LHCN-M2 (cell line): ENCODE measurements at places on chromosomes 13 and 19. TPM values are rescaled to one million over a fixed set of nuclear protein-coding genes. Genes with fewer than 3 reads are reported as not detected.

Gene SLC10A2
- total RNA-seq: not detected in 2 replicates

DNA sequence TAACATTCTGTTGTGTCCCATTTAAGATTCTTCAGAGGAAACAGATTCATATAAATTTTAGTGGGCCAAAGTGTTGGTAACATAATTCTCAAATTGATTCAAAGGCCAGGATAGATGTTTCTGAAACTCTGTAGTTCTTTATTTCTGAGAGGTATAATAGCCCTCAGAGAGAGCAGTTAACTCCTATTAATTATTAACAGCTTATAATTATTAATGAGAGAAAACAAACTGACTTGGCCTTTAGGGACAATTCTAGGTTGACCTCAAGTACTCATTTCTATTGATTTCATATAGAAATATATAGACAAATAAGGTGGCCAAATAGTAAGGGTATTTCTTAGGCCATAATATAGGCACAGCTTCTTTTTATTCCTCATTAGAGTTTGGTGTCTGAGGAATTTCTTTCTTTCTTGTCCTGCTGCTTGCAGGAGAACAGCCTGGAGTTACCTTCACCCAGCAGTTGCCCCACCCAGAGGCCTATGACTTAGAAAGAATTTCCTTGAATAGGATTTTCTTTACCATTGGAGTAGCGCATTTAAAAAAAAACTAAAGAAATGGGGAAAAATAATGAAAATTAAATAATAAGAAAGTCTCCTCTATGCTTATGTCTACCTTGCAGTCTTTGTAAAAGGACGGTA is 1430.1 kb upstream of the SPRY2 start:
- DNase-seq: no peak

Gene TNNT1
- total RNA-seq: 52.6 and 73.4 TPM in 2 replicates

DNA sequence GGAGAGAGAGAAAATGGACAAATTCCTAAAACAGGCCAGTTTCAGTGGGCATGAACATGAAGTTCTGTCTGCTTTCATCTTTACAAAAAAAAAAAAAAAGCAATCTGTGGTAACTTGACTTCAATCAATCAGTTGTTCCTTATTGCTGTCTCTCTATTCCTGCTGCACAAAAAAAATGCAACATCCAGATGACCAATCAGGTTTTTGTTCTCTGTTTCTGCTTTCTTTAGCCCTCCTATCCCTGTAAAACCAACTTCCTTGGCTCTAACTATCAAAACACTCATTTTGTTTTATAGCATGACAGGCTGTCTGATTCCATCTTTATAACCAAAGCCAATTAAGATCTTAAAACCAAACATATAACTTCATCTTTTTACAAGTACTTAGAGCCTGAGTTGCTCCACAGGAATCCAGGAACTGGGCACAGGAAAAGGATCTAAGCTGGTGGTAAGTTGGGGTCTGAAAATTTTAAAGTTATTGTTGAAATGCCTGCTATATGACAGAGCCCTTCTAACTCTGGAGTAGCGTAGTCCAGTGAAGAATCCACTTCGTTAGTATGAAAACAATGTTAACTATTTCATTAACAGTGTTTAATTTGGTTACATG is at the start of gene FPR3:
TSS of gene FPR3 (plus strand) at position 273 of the 606 bp plus-strand sequence. CDS start 28,592 bp downstream, outside the sequence.
- no peak for DNase-seq

- peak; percentile 92 for DNase-seq
Observed at GRCh38 chr19:48492925-48493717, 18.5 kb downstream of the LMTK3 start.

DNA sequence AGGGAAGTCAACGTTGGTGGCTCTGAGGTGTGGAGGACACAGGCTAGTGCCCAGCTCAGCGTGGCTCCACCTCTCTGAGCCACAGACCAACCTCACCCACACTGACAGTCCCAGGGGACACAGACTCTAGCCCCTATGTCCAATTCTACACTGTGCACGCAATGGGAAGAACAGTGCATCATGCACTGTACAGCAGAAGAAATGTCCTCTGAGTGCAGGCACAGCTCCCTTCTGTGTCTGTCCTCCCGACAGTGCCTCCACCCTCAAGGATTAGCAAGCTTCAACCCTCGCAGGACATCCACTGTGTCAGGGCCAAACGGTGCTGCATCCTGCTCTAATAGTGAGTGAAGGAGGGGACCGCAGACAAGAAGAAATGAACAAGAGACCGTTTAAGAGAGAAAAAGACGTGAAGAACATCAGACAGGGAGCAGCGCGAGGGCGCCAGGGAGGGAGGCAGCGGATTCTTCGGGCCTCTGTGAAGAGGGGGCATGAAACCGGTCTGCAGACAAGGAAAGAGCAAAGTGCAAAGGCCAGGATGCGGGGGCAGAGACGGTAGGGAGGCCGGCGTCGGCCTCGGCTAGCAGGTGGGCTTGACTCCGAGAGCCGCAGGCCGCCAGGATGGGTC is 681 bp downstream of the ZNF837 start:
- no peak for DNase-seq

Gene LILRB2
- total RNA-seq: not detected in 2 replicates

- DNase-seq: no peak
Observed at GRCh38 chr19:972281-972680, 11.9 kb upstream of the WDR18 start.

Gene ACER1
- total RNA-seq: not detected in 2 replicates

GRCh38 chr19:33268162-33268991 is 34.0 kb downstream of the CEBPA start:
- DNase-seq: no peak

Gene SLC5A5
- not detected in 2 replicates for total RNA-seq

DNA sequence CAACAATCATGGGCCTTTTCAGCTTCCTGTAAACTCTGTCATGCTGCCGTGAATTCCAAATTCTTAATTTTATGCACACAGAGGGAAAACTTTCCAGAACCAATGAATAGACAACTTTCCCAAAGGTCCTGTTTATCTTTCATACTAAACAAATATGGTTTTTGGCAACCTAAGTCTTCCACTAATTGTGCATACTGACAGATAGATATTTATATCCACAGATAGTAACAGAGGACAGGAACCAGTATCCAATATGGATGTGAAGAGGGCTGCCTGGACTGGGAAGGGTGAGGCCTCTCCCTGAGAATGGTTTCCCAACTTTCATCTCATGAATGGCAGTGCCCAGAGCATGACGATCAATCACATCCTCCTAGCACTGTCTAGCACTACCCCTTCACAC is 80.4 kb downstream of the MRPL57 start:
- no peak for DNase-seq

Gene TLE2
- 0.69 and 2.4 TPM in 2 replicates for total RNA-seq

DNA sequence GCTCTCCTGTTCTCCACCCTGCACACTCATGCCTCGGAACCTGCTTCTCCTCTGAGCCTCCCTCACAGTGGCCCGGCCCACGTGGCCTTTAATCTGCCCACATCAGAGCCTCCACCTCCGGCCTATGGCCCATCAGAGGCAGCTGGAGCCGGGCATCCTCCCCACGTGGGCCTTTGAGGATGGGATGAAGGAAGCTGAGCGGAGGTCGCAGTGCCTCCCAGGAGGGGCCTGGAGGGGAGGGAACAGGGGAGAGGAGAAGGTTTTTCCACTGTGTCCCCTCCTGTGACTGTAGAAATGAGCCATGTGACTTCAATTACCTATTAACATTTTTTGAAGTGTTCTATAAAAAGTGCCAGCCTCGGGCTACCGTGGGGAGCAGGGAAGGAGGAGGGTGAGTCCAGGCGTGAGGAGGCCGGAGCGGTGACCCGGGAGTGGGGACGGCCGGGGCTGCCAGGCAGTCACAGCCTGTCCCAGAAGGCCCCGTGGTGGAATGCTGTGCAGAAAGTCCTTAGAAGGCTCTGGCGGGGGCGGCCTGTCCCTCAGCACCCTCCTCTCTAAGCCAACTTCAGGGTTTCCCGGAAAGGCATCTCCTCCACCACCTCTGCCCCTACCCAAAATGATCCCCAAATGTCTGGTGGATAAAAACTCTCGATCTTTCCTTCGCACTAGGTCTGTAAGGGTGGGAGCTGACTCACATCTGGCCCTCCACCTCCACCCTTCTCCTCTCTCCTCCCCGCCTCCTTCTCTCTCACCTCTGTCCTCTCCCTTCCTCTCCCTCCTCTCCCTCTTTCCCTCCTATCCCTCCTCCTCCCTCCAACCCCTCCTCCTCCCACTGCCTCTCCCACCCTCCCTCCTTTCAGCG is 24.8 kb upstream of the SLC1A5 start:
- DNase-seq: no peak

Gene CACNG7
- 0.13 and 0.23 TPM in 2 replicates for total RNA-seq

GRCh38 chr13:25300861-25301346 is 521 bp upstream of the NUP58 start:
- DNase-seq: no peak

- no peak for DNase-seq
Observed at GRCh38 chr19:16208064-16208759, 10.5 kb downstream of the AP1M1 start.

DNA sequence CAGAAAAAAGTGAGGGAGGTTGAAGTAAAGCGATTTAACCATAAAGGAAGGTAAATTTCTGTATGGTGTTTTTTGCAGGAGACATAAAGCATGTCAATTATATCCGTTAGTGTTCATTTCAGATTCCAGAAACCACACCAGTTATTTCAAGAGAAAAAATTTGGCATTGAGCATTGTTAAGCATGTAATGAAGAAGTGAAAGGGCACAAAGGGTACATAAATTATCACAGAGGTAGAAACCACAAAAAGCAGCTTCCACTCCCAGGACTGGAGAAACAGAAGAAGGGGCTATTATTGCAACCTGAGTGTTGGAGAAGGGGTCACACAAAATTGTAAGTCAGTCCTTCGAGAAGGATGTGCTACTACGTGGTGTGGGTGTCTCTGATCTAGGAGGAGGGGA is 72.2 kb upstream of the DACH1 start:
- no peak for DNase-seq

Gene DPF1
- total RNA-seq: 13.8 and 14.1 TPM in 2 replicates

GRCh38 chr19:55659822-55660221 is 5.0 kb downstream of the U2AF2 start:
- DNase-seq: no peak

DNA sequence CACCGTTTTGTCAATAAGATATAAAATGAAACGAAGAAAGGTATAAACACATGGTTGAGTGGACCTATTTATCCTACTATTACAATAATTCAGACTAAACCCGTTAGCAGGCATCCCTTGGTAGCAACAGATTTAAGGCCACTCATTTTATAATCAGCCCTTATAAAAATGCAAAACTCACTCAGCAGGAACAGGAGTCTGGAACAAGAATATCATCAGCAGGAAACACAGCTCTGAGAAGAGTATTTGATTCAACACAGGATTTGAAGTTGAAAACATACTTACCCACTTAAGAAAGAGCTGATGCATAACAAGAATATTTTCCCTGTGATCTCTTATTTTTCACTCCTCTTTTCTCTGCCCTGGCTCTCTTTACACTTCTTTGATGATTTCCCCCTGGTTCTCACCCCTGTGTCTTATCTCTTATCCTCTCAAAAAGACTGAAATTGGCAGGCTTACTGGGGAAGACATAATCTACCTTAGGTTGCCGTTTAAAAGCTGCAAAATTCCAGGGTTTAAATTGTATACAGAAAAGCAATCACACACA is 1722.7 kb downstream of the SLITRK5 start:
- no peak for DNase-seq

- no peak for DNase-seq
Observed at GRCh38 chr13:113537205-113537604, 46.7 kb upstream of the DCUN1D2 start.

DNA sequence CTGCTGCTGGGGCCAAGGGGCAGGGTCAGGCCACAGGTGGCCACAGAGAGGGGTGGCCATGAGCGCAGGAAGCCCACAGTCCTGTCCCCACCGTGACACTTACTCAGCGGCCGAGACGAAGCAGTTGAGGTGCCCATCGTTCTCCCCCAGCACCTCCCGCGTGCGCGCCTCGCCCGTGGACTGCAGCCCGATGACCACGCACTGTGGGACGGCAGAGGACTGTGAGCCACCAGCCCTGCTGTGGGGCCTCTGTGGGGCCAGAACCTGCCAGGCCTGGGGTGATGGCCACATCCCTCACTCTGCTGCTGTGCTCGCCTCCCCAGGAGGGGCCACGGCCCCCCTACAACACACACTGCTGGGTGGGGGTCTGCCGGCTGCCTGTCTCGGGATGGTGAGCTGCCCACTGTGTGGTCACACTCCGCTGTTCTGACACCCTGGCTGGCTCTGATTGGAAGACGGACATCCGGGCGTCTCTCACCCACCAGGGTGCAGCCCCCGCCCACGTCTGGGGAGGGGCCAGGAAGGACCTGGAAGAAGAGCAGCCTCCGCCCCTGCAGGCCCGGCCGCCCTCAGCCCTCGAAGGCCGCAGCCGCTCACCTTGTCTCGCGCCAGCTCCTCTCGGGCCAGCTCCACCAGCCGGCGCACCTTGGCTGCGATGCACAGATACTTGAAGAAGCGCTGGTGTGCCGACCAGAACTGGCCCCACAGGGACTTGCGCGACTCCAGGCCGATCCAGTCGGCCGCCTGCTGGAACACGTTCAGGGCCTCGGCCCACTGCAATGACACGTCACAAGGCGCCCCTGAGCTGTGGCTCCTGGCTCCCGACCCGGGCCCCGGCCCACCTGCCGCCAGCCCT is 13.2 kb downstream of the GPX4 start:
- no peak for DNase-seq

GRCh38 chr19:10815007-10815536 is 20.9 kb downstream of the TMED1 start:
- no peak for DNase-seq

DNA sequence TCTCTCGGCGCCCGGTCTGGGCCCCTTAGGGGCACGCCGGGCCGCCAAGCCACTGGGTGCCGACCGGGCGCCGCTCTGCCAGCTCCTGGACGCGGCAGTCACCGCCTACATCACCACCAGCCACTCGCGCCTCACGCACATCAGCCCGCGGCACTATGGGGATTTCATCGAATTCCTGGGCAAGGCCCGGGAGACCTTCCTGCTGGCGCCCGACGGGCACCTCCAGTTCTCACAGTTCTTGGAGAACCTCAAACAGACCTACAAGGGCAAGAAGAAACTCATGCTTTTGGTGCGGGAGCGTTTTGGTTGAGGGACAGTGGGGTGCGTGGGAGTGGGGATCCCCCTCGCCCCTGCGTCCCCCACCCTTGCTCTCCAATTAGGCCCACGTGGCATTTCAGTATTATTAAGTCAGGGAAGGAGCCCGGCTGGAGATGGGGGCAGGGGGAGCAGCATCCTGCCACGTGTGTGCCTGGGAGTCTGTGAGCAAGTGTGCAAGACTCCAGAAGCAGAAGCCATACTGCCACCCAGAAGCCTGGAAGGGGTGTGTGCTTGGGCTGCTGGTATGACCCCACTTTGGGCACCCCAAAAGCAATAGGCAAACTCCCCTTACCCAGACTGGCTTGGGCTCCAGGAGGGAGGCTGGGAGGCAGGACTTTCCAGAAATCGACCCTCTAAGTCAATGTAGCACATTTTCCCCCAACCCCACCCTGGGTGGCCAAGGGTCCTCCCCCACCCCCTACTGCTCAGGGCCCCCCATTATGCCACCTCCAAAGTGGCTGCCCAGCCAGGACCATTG is 35.7 kb downstream of the ZSWIM4 start:
- no peak for DNase-seq

Gene HOMER3
- total RNA-seq: 154 and 188 TPM in 2 replicates

GRCh38 chr13:97468331-97468730 is 34.4 kb downstream of the RAP2A start:
- DNase-seq: no peak

GRCh38 chr13:111663953-111664421 is 343.5 kb downstream of the TEX29 start:
- DNase-seq: no peak
